ENCODE measurements at places on chromosomes 1 and 21. TPM values are rescaled to one million over a fixed set of nuclear protein-coding genes. Genes with fewer than 3 reads are reported as not detected.

Gene RGS13
- total RNA-seq = not detected

Gene TRAF3IP3
- not detected for total RNA-seq

Gene CYP4A22
- total RNA-seq = not detected

GRCh38 chr1:97820470-97821188 lies 100.2 kb downstream of the DPYD start:
- peak; percentile 27 for DNase-seq

GRCh38 chr1:214660900-214661299 lies 57.9 kb downstream of the CENPF start:
- peak; percentile 38 for DNase-seq

GRCh38 chr1:192445839-192446489 lies 129.2 kb downstream of the RGS21 start:
- peak; percentile 25 for DNase-seq

- DNase-seq = peak; percentile 32
Measured at GRCh38 chr21:17903029-17903806, 84.1 kb upstream of the C21orf91 start.

DNA sequence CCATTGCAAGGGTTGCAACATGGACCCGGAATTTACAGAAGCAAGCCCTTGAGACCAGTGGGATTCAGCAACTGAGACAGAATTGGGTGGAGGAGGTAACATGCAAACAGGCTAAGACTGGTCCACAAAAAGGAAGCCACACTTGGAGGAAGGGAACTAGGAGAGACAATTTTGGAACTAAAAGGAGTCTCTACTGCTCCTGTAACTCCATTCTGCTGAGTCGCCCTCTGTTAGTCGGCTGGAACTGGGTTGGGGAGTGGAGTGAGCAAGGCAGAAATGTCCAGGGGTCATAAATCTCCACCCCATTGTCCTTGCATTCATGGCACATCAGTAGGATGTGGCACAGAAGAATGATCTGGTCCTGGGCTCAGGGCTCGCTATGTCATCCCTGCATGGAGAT lies 5.1 kb downstream of the LAMB3 start:
- DNase-seq = no peak

Data from dermis microvascular lymphatic vessel endothelial cell (primary cell).